Activated CD4-positive, alpha-beta T cell treated with anti-CD3 and anti-CD28 coated beads, Interleukin-2, amount 10 ng/mL, durations not matched to agents 7 days and 5 days (primary cell): ENCODE measurements at places on chromosomes 3 and 15.

DNA sequence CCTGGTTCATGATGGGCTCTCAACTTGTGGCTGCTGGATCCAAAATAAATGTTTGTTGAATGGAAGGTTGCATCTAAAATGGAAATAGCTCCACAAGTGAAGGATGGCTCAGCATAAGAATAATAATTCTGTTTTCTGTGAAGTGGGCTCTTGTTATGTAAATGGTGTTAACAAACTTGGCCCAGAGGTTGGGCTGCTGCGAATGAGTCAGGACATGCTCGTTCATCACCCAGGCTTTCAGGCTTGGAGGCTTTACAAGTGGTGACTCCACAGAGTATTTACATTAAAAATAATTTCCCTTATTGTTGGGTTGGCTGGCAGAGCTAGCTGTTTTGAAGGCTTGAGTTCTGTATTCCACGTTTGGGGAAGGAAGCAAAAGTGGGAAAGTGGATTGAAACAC lies 60.5 kb downstream of the ITGB5 start:
- no peak for DNase-seq

- DNase-seq = no peak
Observed at GRCh38 chr3:107739227-107739626, 216.5 kb downstream of the BBX start.

GRCh38 chr3:8421267-8421666 lies 80.4 kb upstream of the LMCD1 start:
- no peak for DNase-seq

GRCh38 chr3:187978433-187979011 lies 175.4 kb upstream of the LPP start:
- DNase-seq = no peak

- DNase-seq = no peak
Observed at GRCh38 chr3:32412887-32413286, 21.2 kb downstream of the CMTM7 start.

- no peak for DNase-seq
Observed at GRCh38 chr3:126519506-126520455, 2.2 kb upstream of the UROC1 start.
